ENCODE measurements at places on chromosomes 2 and 18.
A peak's percentile ranks its signal among the peaks of the same experiment; 100 is the strongest.

DNA sequence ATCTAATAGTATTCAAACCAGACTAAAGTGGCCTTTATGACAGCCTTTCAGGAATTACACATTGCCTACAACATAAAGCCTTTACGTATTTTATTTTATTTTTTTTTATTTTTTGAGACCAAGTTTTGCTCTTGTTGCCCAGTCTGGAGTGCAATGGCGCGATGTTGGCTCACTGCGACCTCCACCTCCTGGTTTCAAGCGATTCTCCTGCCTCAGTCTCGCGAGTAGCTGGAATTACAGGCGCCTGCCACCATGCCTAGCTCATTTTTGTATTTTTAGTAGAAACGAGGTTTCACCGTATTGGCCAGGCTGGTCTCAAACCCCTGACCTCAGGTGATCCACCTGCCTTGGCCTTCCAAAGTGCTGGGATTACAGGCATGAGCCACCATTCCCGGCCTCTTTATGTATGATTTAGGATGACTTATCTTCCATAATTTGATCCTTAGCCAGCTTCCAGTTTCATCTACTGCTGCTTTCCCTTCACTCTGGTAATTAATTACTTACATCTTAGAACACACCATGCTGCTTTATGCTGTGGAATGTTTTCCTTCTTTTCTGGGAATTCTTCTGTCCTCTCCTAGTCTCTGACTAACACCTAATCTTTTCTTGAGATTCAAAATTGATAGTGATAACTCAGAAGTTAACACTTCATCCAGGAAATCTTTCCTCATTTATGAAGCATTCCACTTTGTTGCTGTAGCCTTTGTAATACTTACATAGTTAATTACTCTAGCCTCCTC is 2.6 kb downstream of the USP14 start:
- no peak for DNase-seq

DNA sequence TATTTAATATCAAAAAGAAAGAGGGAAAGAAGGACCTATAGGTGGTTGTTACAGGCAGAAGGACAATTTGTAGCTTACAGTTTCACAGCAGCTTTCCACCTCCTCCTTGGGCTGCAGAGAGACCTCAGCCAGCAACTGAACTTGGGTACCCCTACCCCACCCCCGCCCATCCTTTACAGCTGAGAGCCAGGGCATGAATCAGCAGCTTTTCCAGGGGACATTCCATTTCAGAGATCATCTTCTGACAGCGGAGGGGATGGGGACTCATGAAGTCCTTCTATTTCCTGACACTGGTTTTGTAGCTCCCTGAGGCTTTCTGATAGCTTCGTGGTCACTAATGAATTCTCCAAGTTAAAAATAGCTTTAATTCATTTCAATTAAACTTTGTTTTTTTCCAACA is 96.4 kb downstream of the ITGB1BP1 start:
- DNase-seq = peak; percentile 8

DNA sequence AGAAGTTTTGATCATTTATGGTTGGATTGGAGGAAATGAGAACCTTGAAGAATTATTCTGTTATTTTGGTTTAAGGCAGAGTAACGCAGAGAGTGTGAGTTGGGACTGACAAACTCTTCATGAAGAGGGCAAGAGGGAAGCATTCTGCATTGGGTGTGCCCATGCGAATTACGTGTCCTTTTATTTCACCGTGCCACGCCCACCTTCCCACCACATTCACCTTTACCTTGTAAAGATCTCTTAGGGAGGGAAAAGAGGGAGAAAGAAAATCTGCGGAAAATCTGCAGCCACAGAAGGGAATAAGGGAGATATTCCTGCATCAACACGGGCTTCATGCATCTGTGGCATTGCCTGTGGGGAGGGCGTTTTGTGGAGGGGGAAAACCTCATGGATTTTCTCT is 31.8 kb downstream of the SLC9A4 start:
- DNase-seq = no peak

DNA sequence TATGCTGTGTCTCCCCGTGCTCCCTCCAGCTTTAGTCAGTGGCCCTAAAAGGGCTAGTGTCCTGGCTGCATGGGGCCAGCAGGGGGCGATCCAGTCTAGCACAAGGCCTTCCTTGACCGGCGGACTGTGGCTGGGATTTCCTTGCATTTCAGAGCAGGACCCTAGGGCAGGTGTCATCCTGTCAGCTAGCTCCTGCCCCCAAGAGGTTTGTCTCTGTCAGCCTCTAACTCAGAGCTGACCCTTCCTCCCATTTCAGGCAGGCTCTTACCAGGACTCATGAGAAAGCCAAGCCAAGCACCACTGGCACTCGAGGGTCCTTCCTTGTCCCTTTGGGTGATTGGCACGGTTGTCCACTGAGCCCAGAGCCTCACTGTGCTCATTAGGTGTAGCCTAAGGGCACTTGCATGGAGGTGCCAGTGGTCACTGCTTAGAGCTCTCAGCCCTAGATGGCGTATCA is 140.3 kb downstream of the RPIA start:
- DNase-seq = peak; percentile 48

DNA sequence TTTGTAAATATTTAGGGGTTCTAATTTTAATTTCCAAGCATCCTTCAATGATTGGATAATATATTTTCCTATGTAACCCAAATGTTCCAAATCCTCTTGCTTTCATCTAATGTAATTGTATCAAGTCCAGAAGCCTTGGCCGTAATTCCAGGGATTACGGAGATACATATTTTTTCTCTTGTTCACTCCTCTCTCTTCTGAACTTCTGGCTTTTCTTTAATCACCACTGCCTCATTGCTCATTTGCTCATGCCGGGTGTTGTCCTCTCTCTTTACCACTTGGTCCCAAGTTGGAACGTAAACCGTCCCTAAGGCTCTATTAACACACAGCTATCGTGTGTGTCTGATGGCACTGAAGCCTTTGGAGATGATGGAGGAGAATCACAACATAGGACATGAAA is 188.7 kb upstream of the COL3A1 start:
- no peak for DNase-seq

DNA sequence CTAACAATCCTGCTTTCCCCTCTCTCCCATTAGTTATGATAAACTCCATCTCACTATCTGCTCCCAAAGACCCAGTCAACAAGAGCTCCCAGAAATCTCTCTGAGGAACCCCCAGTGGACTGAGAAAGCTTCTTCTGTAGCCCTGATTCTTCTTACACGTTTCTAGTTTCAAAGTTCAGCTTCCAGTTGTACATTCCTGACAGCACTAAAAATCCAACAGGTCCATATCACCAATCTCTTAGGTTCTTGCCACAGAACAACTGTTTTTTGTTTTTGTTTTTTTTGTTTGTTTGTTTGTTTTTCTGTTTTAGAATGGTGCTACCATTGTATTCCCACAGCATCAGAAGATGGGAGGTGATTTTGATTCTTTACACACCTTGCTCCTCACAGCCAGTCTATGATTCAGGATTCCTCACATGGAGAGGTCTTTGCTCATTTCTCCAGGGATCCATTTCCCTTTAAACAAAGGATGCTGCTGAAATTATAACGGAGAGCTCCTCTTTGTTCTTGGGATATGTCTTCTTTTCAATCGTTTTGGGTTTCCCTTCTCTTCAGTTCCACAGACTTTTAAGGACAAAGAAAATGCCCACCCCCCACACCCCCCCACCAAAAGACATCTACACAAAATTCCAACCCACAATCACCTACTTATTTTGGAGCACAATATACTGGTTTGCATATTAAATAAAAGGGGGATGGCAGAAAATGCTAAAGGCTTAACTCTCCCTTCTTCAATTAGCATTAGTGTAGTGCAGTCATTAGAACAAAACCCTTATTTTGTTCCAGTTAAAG is 56.0 kb upstream of the COBLL1 start:
- DNase-seq = no peak

- no peak for DNase-seq
Measured at GRCh38 chr2:204896146-204896545, 350.9 kb downstream of the PARD3B start.

GRCh38 chr2:162184359-162184758 is 32.3 kb upstream of the GCG start:
- DNase-seq = no peak

DNA sequence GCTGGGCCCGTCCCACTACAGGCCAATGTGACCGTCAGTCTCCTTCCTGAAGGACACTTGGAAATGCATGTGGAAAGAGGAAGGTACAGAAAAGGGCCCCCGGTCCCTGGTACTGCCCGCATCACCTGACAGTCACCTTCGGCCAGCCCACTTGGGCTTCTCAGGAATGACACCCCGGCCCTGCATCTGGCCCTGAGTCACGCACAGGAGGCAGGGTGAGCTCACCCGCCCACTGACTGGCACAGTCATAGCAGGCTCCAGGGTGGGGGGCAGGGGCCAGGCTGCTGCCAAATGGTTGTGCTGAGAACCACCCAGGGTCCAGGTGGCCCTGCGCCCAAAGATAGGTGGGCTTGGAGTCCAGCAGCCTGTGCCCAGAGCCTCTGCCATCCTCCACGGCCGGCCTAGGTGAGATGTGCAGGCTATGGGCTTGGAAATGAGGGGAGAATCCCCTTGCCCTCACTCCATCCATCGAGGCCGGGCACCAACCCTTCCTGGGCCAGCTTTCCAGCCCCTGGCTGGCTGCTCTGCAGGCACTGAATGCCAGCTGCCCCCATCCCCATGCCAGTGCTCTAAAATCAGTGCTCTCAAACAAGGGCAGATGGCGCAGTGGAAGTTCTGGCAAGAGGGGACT is 14.1 kb downstream of the EMX1 start:
- no peak for DNase-seq

DNA sequence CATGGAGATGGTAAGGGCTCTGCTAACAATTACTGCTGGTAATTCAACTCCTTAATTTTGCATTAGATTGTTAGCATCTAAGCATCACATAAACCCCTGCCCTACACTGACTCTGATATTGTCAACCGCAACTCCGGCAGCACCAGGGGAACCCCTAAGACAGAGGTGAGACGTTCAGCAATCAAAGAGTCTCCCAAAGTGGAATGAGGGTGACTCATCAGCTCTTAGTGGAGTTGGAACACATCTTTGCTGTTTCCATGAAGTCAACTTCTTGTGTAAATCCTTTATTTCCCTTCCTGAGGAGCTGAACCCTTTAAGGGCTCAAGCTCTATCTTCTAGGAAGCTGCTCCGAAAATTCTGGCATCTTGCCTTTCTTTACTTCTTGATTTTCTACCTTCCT is 52.1 kb downstream of the ABCG8 start:
- no peak for DNase-seq

DNA sequence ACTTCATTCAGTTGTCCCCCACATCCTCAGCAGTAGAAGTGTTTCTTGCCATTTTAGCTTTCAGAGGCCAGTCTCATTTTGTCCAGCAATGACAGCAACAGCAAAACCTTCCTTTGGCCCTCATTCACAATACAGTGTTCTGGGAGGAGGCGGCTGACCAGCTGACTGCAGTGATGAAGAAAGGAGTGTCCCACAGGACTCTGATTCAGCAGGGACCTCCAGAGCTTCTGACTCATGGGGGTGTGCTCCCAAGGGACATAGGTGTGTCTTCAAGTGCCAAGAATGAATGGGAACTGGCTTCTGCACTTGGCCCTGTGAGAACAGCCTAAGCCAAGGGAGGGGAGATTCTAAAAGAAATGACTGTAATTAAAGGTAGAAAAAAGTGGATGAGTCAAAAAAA is 147.0 kb upstream of the PELI1 start:
- DNase-seq = no peak

DNA sequence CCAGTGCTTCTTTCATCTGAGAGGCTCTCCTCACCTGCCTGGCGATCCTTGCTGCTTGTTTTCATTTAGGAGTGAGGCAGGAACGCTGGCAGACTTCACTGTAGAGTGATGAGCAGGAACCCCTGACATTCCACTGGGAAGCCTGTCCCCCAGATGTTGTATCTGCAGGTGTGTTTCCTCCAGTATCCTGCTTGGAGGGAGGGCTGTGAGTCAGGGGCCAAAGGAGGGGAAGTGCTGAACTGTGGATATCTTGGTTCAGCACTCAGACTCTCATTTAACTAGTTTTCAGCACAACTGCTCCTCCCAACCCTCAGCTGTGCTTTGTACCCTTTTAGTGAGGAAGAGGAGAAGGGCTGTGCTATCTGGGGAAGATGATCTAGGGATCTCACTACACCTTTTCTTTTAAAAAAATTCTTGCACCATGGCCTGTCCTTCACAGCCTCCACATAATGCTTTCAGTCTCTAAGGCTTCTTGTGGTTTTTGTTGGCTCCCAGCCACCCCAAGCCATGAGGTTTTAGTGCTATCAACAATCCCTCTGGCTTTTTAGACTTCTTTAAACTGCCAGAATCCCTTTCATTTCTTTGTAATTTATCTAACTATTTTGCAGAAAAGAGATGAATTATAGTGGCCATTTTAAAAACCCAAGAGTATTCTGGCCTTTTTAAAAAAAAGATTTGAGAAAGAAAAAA is 11.2 kb downstream of the ANKAR start:
- no peak for DNase-seq

DNA sequence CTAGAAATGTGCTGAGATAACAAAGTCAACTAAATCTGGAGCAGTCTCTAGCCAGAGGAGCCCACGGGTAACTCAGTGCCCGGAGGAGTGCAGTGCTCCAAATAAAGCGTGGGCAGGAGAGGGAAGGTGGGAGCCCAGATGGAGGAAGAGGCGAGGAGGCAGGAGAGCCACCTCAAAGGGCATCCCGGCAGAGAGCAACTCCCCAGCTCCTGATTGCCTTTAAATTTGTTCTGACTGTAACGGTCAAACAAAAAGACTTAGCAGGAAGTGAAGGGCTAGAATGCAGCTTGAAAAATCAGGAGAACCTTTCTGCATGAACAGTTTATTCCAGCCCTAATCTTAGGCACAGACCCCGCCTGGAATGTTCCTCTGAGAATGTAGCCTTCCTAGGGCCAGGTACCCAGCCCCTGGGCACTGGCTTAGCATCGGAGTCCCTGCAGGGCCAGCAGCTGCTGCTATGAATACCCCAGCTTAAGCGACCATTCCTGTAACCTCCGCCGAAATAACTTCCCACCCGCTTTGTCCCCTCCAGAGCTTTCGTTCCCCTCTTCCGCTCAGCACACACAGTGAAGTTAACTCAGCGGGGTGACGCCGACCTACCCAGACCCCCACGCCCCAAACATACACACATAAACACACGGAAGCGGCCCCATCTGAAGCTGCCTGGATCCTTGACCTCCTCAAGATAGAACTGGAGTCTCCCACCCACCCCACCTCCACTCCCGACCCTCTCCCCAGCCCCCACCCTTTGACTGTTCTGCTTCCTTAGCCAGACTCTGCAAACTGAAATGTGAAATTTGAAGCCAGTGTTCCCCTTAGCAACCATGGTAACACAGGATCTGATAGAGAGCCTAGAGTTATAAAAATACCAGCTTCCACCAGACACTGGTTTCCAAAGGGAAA is 123.2 kb downstream of the SMAD7 start:
- peak; percentile 96 for DNase-seq

GRCh38 chr2:1607971-1608688 is 136.2 kb downstream of the PXDN start:
- no peak for DNase-seq

- DNase-seq = no peak
Measured at GRCh38 chr2:134676960-134677359, 41.8 kb downstream of the TMEM163 start.

All from NCI-H69 (cell line).